ENCODE measurements at places on chromosomes 1 and 21.

DNA sequence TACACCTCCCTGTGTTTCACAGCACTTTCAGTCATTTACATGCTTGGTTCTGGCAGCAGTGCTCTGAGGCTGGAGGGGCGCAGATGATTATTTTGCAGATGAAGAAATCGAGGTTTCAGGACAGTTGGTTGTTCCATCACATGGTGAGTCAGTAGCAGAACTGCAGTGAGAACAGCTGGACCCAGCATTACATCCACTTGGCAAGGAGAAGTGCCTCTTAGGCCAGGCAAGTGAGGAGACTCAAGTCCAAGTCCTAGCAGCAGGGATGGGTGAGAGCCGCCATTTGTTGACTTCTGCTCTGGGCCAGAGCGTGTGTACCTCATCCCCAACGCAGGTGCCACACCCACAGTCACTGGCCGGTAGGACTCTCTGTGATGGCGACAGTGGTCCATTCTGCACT, 26.8 kb upstream of the EPHA8 start:
- no peak for DNase-seq

DNA sequence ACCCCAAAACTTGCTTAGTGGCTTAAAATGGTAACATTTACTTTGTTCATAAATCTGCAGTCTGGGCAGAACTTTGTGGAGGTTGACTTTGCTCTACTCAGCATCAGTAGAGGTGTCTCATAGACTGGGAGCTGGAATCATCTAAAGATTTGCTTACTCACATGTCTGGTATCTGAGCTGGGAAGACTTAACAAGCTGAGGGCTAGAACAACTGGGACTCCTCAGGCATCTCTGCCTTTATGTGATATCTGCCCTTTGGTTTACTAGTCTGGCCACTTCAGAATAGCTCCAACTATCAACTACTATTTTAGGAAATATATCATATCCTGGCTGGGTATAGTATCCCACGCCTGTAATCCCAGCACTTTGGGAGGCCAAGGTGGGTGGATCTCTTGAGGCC, 82.5 kb downstream of the C4BPA start:
- DNase-seq: no peak

- DNase-seq: no peak
Measured at GRCh38 chr1:203424861-203425662, 50.5 kb upstream of the PRELP start.

DNA sequence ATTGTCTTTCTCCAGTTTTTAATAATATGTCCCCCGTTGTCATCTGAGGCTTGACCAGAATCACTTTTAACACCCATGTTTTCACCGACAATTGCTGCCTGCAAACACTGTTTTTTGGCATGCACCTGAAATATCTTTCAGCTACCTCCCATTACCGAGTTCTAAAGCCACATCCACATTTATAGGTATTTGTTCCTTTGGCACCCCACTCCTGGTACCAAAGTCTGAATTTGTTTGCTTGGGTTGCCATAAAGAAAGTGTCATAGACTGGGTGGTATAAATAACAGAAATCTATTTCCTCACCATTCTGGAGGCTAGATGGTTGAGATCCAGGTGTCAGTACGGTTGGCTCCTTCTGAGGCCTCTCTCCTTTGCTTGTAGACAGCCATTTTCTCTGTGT, 94.2 kb downstream of the OBSCN start:
- no peak for DNase-seq

DNA sequence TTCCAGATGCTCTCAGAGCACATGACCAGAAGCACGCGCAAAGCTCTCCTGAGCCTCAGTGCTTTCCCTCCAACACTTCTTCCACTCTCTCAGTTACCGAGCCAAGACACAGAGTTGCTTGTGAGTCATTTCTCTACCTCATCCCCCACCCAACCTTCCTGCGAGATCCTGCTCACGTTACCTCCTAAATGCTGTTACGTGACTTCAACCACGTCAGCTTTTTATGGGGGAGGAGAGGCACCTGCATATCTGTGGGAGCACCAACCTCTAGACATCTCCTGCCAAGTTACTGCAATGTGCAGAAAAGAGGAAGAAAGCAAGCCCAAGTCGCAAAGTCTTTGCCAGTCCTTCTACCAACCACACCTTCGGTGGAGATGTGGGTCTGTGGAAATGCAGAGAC, 27.2 kb upstream of the ERG start:
- DNase-seq: no peak

GRCh38 chr1:67838180-67838910, 5.1 kb upstream of the GNG12 start:
- DNase-seq: no peak

GRCh38 chr1:236030534-236030933, 34.4 kb downstream of the NID1 start:
- no peak for DNase-seq

DNA sequence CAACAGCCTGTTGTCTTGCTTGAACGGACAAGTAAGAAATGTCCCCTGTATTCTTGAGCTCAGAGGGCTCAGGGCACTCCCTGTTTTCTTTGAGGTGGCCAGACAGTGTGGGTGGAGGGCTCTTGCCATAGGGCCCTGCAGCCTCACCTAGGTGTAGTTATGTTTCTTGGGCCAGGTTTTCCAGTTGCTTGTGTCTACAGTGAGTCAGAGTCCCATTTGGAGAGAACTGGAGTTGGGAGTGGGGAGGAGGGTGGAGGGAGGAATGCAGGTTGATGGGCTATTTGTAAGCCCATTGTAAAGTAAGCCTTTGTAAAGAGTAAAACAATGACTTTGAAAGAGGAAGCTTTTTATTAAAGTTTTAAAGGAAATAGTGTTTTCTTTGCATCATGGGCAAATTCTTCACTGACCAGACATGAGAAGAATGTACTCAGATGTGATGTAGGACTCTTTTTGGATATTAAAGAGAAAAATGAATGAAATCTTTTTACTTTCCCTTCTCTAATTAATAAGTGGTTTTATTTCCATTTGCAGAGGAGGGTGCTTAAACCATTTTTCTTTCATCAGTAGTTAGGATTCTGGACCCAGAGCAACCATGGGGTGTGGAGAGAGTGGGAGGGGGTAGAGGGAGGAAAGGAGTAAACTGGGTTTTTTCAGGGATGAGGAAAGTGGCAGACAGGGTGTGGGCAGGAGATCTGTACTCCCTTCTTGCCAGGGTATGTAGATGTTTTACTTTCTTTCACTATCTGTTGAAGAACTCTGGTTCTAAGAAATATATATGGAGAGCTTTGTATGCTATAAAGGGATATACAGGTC, 45.1 kb upstream of the MACF1 start:
- DNase-seq: no peak

DNA sequence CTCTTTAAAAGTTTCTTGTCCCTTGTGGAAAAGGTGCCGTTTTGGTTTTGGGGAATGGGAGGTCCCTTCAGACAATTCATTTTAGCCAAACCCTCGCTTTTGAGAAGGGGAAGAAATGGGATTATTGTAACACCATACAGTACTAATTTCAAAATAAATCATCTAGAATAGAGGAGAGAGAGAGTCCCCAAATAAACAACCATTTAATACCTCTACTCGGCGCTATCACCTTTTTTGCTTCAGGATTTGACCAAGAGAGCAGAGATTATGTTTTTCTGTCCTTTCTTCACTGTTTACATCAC, 770 bp upstream of the RC3H1 start:
- DNase-seq: no peak

GRCh38 chr1:182059936-182060335, 1.6 kb downstream of the ZNF648 start:
- no peak for DNase-seq

GRCh38 chr1:184116287-184116686, 64.8 kb downstream of the TSEN15 start:
- no peak for DNase-seq

DNA sequence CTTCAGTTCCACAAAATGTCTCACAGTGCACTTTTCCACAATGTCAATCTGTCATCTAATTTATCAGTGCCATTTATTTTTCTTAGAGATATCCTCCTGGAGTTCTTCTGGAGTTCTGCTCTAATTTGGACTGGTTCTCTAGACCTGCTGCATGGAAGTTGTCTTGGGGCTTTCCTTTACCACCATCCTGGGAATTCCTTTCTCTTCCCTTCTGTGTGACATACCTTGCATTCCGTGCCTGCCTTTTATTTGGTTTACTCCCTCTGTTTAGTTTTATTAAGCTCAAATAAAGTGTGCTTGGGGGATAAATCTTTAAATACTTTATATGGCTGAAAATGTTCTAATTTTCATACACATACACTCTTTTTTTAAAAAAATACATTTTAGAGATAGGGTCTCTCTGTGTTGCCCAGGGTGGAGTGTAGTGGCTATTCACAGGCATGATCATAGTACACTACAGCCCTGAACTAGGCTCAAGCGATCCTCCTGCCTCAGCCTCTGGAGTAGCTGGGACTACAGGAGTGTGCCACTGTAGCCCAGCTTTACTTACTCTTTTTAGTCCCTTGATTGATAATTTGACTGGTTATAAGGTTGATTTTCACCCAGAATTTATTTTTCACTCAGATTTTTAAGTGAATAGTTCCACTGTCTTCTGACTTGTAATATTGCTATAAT, 14.4 kb downstream of the MTF2 start:
- no peak for DNase-seq

DNA sequence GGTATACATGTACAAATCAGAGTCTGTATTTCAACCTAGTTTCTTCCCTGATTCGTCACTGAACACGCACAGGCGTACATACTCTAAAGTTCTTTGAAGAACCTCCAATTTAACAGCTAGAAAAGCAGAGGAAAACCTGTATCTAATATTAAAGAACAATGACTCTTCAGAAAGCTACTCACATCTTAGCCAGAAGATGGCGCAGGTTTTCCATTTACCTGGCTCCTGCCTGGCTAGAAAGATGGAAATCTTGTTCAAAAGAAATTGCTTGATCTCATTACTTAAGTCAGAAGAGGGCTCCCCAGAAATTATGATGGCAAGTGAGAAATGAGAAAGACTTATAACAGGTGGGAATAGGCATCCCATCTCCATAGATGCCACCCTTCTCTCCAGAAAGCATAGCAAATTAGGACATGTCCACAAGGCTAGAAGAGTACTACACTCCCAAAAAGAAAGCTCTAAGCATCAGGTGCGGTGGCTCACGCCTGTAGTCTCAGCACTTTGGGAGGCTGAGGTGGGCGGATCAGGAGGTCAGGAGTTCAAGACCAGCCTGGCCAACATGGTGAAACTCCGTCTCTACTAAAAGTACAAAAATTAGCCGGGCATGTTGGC, 19.0 kb upstream of the L1TD1 start:
- DNase-seq: no peak

- DNase-seq: no peak
Measured at GRCh38 chr1:200445213-200445612, 35.4 kb upstream of the ZNF281 start.

DNA sequence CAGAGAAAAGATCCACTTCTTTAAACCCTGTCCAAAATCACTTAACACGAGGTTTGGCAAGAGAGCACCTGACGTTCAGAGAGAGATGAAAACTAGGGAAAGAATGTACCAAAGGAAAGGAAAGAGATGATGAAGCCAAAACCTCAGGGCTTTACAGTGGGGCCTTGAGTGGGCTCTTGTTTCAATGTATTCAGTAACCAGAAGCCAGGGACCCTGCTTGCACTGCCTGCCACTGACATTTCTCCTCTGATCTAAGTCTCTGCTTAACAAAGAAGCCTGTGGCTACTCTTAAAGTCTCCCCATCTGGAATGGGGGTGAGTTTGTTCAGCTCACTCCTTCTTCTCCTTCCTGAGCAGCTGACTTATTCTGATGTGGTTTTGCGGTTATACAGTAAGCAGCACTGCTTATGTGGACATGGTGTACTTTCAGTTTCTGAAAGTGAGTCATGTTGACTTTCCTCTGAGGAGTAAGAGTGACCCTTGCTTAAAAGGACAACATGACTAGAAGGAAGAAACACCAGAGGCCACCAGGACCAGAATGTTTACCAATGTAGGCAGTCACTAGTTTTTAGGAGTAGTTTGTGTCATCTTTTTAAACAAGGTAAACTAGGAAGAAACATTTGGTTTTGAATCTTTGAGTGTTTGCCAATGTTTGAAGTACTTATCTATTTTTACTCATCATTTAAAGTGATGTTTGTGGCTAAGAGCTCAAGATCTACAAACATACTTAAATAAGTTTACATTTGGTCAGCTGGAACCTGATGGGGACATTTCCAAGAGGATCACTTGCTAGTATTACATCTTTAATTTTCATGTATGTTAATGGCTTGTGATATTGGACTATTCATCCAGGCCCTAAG, 87.4 kb downstream of the FASLG start:
- no peak for DNase-seq

- no peak for DNase-seq
Measured at GRCh38 chr1:199041173-199041914, 402.5 kb downstream of the PTPRC start.

GRCh38 chr1:89660224-89661061, 27.5 kb downstream of the LRRC8C start:
- no peak for DNase-seq

GRCh38 chr1:115436596-115436995, 98.5 kb upstream of the NGF start:
- DNase-seq: no peak

Measured in stimulated activated CD8-positive, alpha-beta memory T cell treated with anti-CD3 and anti-CD28 coated beads, Interleukin-2, amount 100 ng/mL, for 48 hours (primary cell).